ENCODE measurements at places on chromosomes 2 and 18.

DNA sequence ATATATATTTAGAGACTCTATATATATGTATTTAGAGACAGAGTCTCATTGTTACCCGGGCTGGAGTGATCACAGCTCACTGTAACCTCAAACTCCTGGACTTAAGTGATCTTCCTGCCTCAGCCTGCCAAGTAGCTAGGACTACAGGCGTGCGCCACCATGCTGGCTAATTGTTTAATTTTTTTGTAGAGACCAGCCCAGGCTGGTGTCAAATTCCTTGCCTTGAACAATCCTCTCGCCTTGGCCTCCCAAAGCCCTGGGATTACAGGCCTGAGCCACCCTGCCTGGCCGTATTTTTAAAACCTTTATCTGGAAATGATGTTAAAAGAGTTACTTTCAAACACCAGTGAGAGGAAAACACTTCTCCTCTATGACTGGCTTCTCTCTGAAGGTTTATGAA lies 30.9 kb upstream of the PGAP1 start:
- DNase-seq = no peak

DNA sequence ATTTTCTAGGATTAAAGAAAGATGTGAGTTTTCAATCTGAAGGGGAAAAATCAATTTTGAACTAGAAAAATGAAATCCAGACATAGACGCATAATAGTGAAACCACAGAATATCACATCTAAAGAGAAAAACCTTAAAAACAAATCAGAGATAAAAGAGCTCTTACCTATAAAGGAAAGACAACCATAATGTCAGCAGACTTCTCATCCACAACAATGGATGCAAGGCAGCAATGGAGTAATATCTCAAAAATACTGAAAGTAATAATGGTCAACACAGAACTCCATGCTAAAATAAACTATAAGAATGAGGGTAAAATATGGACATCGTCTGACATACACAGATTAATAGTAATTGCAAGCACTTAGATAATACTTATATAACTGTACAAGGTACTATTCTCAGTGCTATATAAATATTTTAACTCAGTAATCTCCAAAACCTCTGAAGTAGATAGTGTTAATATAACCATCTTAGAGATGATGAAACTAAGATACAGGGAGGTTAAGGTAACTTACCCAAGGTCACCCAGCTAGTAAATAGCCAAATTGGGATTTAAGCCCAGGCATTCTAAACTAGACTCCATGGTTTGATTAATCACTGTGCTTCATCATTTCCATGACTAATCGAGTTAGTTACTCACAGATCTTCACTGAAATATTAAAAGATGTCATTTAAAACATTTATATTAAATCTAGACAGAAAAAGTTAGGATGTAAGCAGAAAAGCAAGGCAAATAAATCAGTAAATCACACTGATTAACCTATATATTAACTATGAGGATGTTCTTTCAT lies 89.4 kb upstream of the SPTBN1 start:
- DNase-seq = no peak

GRCh38 chr18:2967357-2967756 lies 45.6 kb downstream of the LPIN2 start:
- no peak for DNase-seq

DNA sequence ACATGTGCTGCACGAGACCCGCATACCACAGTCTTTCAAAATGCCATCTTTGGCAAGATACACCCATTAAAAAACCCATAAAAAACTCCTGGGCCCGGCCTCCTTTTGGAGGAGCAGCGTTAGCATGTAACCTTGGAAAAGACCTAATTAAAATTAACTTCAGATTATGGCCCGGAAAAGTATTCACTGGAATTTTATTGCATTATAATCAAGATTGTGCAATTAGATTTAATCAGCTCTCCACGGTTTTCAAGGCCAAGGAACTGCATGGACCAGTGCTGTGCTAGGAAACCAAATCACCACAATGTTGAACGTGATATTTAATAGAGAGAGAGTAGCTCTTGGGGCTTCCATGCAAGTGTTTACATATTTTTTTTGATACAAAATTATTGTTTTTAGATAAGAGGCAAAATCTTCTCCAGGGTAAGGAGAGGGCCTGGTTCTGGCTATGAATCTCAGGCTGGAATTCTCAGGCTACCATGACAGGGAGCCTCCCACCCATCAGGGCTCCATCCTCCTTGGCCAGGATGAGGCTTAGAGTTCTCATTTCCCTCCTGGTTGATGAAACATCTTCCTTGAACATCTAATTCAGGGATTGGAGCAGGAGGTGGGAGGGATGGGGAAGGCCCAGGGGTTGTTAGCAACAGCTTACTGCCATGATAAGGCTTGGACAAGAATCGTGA lies 82.0 kb upstream of the TTC39C start:
- DNase-seq = no peak

DNA sequence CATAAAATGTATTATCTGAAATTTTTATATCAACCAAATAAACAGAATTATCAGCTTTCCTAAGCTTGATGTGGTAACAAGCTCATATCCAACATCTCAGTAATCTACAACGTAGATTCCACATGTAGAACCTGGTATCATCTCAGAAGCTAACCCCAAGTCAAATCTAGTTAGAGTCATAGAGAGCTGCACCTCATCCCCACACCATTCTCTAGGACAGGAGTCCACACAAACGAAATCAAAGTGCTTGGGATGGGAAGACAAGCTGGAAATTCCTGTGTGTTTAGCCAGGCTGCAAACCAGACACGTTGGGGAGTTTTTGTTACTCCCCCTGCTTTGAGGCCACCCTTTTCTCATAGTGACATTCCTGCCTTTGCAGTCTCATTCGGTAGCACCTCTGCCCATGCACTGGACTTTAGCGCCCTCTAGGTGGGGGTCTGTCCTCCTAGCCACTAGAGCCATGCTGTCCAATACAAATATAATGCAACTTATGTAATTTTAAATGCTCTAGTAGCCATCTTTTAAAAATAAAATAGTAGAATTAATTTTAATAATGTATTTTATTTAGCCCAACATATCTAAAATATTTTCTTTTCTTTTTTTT lies 28.1 kb upstream of the SATB2 start:
- peak; percentile 83 for DNase-seq

- DNase-seq = no peak
These were observed 676.0 kb upstream of the SALL3 start for GRCh38 chr18:78303519-78304191.

GRCh38 chr18:62784966-62785413 lies 69.6 kb downstream of the PHLPP1 start:
- DNase-seq = no peak

All from glutamatergic neuron (in vitro differentiated cells).